Astrocyte of the spinal cord (primary cell): ENCODE measurements at places on chromosomes 4 and X.

GRCh38 chr4:37967736-37968135, 7.5 kb downstream of the PTTG2 start:
- no peak for DNase-seq

DNA sequence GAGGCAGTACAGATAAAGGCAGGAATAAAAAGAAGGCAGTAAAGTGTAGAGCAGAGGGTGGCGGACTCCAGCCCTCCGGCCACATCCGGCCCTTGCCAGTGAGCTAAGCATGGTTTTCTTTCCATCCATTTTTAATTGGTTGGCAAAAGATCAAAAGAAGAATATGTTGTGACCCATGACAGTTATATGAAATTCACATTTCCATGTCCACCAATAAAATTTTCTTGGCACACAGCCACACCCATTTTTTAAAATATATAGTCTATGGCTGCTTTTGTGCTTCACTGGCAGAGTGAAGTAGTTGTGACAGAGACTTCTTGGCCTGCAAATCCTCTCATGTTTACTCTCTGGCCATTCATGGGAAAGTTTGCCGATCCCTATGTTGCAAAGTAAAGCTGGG, 29.8 kb downstream of the SLC9A6 start:
- DNase-seq: no peak

DNA sequence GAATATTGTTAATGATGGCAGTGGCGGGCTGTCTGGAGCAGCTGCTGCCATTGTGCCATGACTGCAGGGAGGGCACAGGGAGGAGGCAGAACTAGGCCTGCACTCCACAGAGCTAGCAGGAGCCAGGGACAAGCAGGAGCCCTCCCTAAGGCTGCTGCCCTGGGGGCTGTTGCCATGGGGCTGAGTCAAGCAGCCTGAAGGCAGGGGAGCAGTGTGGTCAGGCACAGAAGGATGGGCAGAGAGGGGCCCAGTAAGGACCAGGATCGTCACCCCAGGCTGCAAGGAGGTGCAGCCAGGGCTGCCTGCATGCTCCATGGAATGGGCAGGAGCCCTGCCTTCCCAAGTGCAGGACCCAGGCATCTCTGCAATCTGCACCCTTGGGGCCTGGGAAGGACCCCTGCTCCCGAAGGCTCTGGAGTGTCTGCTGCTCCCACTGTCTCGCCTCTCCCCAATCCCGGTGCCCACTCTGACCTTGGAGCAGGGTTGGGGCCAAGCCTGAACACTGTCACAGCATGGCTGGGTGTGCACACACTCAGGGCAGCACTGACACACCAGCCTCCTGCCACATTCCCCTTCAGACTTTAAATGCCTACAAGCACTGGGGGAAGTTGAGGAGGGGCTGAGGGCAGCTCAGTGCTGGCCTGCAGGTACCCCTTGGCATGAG, 98.3 kb upstream of the GALNTL6 start:
- no peak for DNase-seq

GRCh38 chrX:19902110-19902509, 14.7 kb upstream of the SH3KBP1 start:
- DNase-seq: no peak

- DNase-seq: no peak
Measured at GRCh38 chr4:26807330-26807729, 53.3 kb upstream of the STIM2 start.

GRCh38 chrX:41471786-41472185, 24.6 kb downstream of the NYX start:
- no peak for DNase-seq

DNA sequence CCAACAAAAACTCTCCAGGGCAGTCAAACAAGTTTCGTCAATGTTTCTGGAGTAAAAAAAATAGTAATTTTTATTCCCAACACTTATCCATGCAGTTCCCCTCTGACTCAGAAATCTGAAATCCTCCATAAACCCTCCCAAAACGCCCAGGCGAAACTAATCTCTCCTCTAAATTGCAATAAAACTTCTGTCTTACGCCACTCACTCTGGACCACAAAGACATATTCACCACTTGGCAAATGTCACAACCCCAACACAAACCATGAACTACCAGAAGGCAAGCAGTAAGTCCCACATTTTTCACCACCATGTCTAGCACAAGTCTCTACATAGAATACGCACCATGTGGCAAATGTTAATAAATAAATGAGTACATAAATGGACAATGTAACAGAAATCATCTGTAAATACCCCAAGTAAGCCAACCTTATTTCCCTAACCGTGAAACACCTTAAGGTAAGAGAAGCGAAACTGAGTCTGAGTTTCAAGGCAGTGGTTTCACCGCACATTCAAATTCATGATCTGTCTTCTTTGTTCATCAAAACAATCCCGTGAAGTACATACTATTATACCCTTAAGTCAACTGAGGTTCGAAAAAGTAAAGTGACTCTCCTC, 1.6 kb downstream of the PAPSS1 start:
- DNase-seq: no peak

- DNase-seq: no peak
Measured at GRCh38 chrX:50865311-50865710, 45.2 kb upstream of the BMP15 start.
